NCI-H524 (cell line): ENCODE measurements at places on chromosomes 3 and 15.
A peak's percentile ranks its signal among the peaks of the same experiment; 100 is the strongest.

DNA sequence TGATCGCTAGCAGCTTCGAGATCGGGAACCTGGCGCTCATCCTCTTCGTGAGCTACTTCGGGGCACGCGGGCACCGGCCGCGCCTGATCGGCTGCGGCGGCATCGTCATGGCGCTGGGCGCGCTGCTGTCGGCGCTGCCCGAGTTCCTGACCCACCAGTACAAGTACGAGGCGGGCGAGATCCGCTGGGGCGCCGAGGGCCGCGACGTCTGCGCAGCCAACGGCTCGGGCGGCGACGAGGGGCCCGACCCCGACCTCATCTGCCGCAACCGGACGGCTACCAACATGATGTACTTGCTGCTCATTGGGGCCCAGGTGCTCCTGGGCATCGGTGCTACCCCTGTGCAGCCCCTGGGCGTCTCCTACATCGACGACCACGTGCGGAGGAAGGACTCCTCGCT, 62.5 kb downstream of the SLCO3A1 start:
- DNase-seq, result no peak

- DNase-seq, result no peak
Observed at GRCh38 chr15:39195961-39196486, 384.9 kb upstream of the THBS1 start.

- no peak for DNase-seq
Observed at GRCh38 chr15:48102167-48102566, 18.6 kb upstream of the SLC24A5 start.

- no peak for DNase-seq
Observed at GRCh38 chr3:162701211-162701610, 1204.6 kb downstream of the OTOL1 start.

- no peak for DNase-seq
Observed at GRCh38 chr15:71400294-71400693, 285.0 kb downstream of the THSD4 start.

DNA sequence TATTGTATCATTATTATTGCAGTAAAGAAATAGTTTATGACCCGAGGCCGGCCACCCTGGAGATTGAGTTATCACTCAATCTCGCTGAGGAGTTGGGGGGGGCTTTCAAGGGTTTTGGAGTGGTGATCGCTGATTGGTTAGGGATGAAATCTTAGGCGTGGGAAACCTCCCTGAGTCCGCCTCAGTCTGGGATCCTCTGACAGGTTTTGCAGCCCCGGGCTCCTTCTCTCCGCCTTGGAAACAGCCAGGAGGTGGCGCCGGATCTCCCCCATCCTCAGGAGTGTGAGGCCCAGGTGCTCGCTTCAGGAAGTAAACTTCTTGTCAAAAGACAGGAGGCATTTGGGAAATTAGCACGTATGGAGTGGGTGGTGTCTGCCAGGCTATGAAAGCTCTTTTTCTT, 41.1 kb upstream of the SEC61A1 start:
- peak; percentile 92 for DNase-seq

DNA sequence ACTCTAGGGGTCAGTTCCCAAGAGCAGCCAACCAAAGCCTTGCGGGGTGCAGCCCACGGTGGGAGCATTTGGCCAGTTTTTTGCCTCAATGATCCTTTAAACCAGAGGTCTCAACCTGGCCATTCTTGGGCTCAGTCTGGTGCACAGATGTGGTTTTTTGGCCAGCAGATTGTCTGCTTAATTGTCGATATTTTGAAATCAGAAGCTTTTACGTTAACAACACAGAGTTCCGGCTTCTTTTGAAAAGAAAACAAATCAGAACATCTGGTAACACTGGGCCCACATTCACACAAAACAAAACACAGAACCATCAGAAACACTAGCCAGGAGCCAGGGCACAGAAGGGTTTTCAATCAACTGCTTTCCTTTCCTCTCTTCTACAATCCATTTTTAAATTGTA, 127.7 kb downstream of the XXYLT1 start:
- DNase-seq, result no peak
